DMS153 (cell line): ENCODE measurements at places on chromosomes 5 and 9.

DNA sequence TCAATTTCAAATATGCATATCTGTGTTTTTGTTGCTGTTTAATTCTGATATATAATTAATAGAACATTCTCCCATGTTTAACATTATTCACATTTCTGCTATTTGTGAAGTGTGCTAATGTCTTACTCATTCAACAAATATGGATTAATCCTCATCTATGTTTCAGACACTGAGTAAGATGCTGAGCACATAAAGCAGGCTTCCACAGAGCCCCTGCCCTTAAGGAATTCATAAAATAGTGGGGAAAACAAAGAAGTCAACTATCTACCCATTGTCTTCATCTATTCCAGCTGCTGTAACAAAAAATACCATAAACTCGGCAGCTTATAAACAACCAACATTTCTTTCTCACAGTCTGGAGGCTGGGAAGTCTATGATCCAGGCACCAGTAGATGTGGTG lies 333.3 kb downstream of the SEMA5A start:
- no peak for DNase-seq

DNA sequence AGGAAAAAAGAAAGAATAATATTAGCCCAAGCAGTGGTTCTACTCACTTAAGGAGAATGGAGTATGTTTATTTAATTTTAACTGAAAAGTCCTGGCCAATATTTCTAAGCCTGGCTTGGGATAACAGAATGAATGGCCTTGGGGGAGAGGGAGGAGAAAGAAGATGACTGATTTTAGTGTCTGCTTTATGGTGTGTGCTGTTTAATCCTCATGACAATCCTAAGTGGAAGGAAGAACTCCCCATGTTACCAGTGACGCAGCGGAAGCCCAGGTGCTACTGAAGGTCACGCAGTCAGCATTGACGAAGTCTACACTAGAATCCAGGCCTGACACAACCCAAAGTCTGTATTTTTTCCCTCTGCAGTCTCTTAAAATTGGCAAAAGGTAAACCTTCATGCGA lies 50.5 kb downstream of the PALM2AKAP2 start:
- no peak for DNase-seq

DNA sequence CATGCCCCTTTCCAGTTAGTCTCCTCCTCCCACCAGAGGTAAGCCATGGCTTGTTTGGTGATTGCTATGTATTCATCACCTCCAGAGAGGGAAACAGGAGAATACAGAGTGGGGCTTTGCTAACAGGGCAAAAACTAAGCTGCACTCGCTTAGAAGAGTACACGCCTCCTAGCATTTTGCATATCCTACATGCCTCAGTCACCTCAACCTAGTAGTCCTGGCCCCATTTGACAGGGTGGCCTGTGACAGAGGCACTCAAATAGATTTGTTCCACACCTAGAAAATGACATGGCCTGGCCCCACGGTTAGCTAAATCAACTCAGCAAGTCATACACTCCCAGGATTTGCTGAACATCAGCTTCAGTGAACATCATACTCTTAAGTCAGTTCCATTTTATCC lies 90.7 kb downstream of the CYFIP2 start:
- no peak for DNase-seq

- DNase-seq = no peak
These were observed 203.1 kb downstream of the ROR2 start for GRCh38 chr9:91746904-91747303.

- DNase-seq = no peak
These were observed 305.4 kb upstream of the NUDT12 start for GRCh38 chr5:103867857-103868598.

GRCh38 chr5:40503439-40503838 lies 176.3 kb upstream of the PTGER4 start:
- DNase-seq = no peak

- no peak for DNase-seq
These were observed 230.0 kb upstream of the EFNA5 start for GRCh38 chr5:107900721-107901120.
